ENCODE measurements at places on chromosomes 3 and 15. TPM values are rescaled to one million over a fixed set of nuclear protein-coding genes. Genes with fewer than 3 reads are reported as not detected.

DNA sequence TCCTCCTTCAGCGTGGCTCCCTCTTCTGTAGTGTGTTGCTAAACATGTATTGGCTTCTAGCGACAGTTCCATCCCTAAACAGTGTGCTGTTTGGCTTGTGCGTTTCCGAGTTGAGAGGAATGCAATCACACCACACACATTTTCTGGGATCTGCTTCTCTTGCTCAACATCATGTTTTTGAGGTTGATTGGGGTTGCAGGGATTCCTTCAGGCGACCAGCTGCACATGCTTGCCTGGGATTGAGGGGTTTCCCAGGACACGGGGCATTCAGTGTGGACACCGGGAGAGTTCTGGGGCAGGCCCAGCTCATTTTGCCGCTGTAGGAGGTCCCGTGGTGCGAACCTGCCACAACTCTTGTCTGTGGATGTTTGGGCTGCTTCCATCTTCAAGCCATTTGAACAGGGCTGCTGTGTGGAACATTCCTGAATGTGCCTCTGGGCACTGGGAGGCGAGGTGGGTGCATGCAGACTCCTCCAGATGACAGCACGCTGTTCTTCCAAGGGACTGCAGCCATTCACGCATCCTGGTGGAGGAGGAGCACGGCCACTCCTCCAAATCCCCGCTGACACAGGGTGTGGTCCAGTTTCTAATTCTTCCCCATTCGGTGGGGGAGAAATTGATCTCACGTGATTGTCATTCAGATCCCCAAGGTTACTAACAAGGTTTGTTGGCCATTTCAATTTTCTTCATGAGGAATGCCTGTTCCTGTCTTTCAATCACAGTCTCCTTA is 82.8 kb downstream of the PLXNA1 start:
- no peak for DNase-seq

DNA sequence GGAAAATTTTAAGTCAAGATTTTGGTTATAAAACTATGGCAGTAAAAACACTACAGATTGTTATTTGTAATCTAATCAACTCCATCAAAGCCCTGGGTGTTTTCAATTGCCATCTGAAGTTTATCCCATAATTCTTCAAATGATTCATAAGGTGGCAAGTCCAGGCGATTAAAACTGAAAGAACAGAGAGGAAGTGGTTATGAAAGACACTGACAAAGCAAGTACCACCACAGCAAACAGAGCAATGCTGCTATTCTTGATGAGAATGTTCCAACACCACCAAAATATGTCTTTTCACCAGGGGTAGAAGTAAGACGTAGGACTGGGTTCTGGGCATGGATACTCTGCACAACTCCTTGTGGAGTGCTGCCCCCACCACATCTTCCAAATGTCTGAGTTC is 86.9 kb upstream of the PRTG start:
- no peak for DNase-seq

- no peak for DNase-seq
These were observed 1570.1 kb downstream of the SI start for GRCh38 chr3:163508206-163508605.

GRCh38 chr3:172077197-172077757 is 37.9 kb downstream of the FNDC3B start:
- DNase-seq = no peak

- no peak for DNase-seq
These were observed 884.7 kb downstream of the NAALADL2 start for GRCh38 chr3:175743733-175744400.

The SUCLG2 gene
- 77.9 TPM for polyA plus RNA-seq

DNA sequence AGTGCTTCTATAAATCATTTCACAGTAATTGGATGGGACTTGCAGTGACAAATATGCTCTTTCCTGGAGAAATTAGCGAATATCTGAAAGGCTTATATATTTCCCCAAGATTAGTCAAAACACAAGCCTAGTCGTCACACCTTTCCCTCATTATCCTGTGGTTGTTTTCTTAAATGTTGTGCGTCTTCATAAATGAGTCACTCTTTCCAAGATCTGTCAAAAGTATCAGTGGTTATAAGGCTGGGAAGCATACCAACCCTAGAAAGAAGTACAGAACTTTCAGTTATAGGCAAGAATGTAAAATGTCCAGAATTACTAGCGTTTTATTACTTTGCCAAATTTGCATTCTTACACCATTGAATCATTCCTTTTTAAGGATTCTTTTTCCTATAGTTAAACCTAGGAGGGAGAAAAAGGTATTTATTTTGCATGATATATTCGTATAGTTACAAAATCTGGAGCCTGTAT is 33.6 kb downstream of the TMEM212 start:
- no peak for DNase-seq

DNA sequence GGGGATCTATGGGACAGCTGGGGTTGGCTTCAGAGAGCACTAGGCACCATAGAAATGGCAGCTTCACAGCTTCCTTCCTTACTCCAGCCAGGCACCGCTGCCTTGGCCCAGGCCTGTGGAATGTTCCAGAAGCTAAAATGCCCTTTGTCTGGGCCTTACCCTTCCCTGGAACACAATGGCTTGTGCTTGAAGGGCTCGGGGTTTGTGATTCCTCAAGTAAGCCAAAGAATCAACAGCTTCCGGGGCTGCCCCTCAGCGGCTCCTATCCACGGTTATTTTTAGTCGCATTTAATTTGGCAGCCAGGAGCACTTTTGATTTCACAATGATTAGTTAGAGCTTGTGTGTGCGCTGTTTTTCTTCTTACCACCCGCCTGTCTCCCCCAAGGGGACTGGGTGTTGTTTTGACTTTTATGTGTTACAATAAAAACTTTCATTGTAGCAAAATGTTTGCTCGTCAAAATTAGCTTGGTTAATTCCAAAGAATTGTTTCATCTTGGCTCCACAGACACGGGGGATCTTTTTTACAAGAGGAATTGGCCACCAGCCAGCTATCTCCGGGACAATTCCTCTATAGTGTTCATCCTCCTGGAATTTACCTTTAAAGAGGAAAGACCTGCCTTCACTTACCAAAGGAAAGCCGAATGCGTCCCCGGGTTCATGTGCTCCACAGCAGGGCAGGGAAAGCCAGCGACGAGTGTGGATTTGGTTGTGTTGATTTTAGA is 73.8 kb downstream of the TLE3 start:
- DNase-seq = no peak

DNA sequence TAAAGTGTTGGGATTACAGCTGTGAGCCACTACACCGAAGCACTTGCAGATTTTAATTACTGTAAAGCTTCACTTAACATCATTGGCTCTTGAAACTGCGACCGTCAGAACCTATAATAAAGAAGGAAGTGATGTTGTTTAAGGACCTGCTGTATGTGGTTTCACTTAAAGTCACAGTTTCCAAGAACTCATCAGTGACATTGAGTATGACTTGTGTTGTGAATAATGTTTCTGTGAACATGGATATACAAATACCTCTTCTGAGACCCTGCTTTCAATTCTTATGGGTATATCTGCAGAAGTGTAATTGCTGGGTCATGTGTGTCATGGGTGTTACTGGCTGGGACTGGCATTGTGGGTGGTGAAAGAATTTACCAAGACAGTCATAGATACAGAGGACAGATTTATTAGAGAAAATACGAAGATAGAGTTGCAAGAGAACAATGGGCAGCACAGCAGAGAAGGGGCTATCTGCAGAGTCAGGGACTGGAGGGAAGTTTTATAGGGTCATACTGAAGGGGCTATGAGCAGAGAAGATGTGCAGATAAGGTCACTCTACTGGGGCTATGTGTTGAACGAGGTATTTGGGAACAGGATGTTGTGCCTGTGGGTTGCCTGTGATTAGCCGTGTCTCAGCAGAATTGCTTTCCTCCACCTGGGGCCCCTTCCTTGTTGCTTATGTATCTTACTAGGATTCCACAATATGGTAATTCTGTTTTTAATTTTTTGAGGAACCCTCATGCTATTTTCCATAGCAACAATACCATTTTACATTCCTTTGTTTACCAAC is 4.5 kb downstream of the NDUFB5 start:
- DNase-seq = no peak

DNA sequence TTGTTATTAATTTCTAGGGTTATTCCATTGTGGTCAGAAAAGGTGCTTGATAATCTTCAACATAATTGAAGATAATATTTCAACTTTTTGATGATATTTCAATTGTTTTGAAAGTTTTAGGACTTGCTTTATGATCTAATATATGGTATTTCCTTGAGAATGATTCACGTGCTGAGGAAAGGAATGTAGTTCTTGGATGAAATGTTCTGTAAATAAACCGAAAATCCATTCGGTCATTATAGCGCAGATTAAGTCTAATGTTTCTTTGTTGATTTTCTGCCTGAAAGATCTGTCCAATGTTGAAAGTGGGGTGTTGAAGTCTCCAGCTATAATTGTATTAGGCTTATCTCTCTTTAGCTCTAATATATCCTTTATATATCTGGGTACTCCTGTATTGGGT is 617.5 kb upstream of the NECTIN3 start:
- DNase-seq = no peak

The ADGRG7 gene
- not detected for polyA plus RNA-seq

DNA sequence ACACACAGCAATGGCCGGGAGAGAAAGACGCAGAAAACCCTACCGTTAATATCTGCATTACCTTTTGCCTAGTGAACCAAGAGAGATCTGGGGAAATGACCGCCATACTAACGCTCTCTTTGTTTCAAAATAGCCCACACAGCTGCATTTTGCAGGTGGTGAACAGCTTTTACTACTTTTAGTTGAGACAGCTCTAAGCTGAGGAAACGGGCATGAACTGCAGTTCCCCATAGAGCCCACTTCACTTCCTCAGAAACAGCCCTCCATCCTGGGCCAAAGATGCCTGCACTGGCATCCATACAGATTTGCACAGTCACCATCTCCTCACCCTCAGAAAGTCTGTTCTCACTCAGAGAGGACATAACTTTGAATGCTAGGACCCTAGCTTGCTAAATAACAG is 45.0 kb downstream of the ZNF860 start:
- DNase-seq = no peak

GRCh38 chr3:24388611-24389010 is 106.0 kb downstream of the THRB start:
- DNase-seq = no peak

The GUCA1C gene
- 0.52 TPM for polyA plus RNA-seq

DNA sequence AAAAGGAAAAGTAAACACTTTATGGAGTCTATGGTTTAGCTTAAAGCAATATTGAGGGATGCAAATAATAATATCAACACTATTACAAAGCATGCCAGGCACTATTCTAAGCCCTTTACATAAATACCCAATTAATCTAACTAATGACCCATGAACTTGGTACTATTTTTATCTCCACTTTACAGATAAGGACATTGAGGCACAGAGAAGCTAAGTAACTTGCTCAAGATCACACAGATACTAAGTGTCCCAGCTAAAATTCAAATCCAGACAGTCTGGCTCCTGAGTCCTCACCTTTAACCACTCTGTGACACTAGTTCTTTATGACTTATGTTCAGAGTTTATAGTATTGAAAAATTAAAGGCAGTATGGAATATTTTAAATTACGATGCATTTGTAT is 5.6 kb downstream of the MBD4 start:
- no peak for DNase-seq

DNA sequence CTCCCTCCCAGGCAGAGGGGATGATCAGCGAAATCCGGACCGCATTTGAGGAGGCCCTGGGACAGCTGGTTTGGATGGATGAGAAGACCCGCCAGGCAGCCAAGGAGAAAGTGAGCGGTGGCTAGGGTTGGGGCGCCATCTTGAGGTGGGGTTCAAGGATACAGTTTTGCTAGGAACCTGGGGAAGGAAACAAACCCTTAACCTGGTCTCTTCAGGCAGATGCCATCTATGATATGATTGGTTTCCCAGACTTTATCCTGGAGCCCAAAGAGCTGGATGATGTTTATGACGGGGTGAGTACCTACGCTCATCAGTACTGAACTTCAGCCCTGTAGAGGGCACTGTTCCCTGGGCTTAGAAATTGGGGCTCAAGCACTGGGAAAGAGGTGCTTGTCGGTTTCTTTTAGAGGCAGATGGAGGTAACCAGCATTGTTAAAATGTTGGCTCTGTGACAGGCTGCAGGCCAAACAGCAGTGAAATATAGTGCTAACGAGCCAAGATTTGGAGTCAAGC is 9.6 kb upstream of the PSMD2 start:
- no peak for DNase-seq

- no peak for DNase-seq
These were observed 34.4 kb downstream of the POC1A start for GRCh38 chr3:52119826-52120225.

- no peak for DNase-seq
These were observed 34.5 kb downstream of the TGFBR2 start for GRCh38 chr3:30640851-30641250.

DNA sequence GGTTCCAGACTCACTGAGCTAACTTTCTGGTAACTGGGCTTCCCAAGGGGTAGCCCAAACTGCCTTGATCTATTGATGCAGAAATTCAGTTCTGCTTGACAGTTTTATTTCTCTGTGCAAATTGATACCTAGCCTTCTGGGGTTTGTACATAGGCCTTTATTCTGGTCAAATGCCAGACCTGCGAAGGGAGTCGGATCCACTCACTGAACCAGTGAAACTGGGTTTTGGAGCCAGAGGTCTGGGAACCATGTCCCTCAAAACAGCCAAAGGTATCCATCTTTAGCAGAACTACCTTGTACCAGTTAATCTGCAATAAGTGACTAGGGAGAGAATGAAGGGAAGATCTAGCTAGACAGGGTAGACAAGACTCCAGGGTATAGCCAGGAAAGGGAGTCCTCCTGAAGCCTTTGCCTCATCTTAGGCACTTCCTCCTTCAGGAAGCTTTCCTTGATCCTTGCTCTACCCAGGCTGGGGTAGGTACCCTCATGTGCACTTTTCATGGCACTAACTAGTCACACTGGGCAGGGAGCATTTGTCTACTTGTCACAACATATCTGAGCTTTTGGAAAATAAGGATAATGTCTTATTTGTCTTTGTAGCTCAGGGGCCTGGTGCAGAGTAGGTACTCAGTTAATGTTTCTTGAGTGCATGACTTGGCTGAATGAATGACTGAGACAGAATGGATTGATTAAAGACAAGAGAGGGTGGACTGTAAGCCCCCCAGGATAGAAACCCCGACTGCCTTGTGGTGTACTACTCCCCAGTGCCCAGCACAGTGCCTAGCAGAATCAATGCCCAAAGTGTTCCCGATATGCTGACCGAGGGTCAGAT is 1.4 kb upstream of the SNX33 start:
- DNase-seq = no peak

DNA sequence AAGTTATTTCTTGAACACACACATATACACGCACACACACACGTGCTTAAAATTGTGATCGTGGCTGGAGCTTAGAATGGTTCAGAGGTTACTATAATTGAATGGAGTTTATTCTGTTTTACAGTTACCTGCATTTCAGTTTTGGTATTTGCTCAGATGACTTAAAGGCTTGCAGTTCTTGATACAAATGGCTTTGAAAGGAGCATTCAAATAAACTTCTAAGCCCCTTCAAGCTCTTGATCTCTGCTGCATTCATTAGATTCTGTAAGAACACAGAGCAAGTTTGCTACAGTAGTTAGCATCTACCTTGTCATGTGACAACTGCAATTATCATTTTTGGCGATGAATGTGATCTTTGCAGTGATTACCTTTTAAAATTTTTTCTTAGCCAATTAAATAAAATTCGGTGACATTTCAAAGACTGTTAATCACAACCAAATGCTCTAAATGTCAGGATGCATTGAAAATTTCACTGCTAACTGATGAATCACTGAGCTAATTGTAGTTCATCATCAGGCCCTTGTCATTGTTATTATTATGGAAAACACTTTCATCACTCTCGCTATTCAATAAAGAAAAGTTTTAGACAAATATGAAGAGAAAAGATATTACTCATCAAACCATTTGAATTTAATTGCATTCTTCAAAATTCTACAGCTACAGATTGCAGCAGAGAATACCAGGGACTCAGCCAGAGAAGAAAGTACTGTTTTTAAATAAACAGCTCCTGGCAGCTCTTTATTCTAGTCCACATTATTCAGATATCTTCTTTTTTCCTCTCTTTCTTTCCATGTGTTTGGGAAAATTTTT is 296.1 kb downstream of the LRTM1 start:
- no peak for DNase-seq

GRCh38 chr3:71690341-71690841 is 34.8 kb downstream of the EIF4E3 start:
- DNase-seq = no peak
